ENCODE measurements at places on chromosomes 7 and 10. TPM values are rescaled to one million over a fixed set of nuclear protein-coding genes. Genes with fewer than 3 reads are reported as not detected.
A peak's percentile ranks its signal among the peaks of the same experiment; 100 is the strongest.

DNA sequence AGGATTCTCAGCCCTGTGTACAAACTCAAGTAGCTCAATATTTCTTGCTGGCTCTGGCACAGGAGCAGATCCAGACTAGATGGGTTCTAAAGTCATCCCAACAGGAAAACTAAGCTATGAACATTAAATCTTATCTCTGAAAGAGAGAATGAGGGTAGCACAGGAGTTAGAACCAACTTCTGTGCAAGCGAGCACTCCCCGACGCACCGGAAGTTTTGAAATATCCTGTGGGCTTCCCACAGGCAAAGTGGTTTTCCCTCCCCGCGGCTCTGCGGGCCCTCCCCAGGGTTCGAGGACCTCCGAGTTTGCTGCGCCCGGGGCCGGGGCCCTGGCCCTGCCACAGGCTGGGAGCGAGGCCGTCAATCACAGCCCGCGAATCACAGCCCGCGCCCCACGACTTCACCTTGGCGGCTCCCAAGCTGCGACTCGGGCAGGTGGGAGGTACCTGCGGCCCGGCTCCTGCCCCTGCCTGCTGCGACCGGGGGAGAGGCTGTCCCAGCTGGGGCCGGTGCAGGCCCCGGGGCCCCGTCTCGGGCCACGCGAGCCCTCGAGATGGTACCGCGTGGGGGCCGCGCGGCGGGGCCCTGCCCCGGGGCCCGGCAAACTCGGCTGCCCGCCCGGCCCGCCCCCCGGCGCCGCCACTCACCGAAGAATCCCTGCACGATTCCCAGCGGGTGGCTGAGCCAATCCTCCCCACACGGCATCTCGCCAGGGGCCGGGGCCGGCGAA lies 598 bp downstream of the MCMBP start:
- H3K27me3 ChIP-seq: no peaks in the 10 kb centered on the region
- H3K4me3 ChIP-seq: peak overlapping the region; percentile 80
- H3K4me1 ChIP-seq: peaks cover 15% of the 10 kb centered on the region

RPEL1 gene
- 0.04 TPM for polyA plus RNA-seq

- DNase-seq: no peak
- H3K27ac ChIP-seq: no peak overlapping the region
- H3K36me3 ChIP-seq: no peaks in the 10 kb centered on the region
- peaks cover 6% of the 10 kb centered on the region for H3K4me1 ChIP-seq
Observed at GRCh38 chr7:18357691-18358090, 137.9 kb upstream of the HDAC9 start.

MRPL32 gene
- 55.7 TPM for polyA plus RNA-seq

DNA sequence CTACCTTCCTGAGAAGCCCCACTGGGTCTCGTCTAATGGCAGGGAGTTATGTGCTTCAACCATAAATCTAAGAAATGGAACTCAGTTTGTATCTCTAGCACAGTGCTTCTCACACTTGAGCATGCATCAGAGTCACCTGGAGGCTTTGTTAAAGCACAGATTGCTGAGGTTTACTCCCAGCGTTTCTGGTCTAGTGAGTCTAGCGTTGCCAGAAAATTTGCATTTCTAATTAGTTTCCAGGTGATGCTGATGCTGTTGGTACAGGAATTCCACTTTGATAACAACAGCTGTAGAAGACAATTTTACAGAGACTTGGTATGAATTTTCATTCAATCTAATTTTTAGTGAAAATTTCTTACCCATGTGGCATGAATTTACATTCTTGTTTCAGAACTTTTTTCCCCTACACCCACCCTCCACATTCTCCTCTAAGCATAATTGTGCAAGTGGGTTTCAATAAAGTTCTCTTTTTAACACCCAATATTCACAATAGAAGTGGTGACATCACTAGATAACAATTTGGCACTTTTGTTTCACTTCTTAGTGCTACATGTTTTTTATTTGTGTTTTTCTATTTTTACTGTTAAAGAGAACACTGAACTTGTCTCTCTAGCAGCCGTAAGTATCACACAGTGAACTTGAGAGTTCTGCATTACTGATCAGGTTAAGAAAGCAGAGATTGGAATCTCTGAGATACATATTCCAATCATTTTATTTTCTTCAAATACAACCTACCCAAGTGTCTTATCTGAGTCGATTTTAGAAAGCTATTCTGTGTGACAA lies 48.4 kb upstream of the BET1 start:
- H3K27ac ChIP-seq: no peak overlapping the region
- H3K27me3 ChIP-seq: no peaks in the 10 kb centered on the region
- H3K4me3 ChIP-seq: no peak overlapping the region
- no peaks in the 10 kb centered on the region for H3K36me3 ChIP-seq
- no peak for DNase-seq

DNA sequence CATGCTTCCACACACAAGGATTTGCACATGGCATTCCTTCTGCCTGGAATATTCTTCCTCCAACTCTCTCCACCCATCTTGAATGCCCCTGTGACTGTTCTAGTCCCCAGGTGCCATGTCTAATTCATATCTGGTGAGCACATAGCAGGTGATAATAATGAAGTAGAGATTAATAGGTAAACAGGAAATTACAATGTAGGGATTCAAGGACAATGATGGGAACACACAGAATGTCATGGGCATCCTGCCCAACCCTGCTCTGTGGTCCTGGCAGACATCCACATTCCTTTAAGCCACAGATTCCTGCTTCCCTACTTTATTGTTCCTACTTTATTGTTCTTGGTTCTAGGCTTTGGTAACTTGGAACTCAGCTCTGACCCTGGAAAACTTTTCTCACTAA lies 115.8 kb downstream of the THSD7A start:
- no peaks in the 10 kb centered on the region for H3K27me3 ChIP-seq
- no peaks in the 10 kb centered on the region for H3K4me1 ChIP-seq
- no peak overlapping the region for H3K27ac ChIP-seq
- H3K36me3 ChIP-seq: no peaks in the 10 kb centered on the region

LARP4B gene
- 34.6 TPM for polyA plus RNA-seq

- H3K36me3 ChIP-seq: no peaks in the 10 kb centered on the region
- H3K4me3 ChIP-seq: no peak overlapping the region
- no peaks in the 10 kb centered on the region for H3K4me1 ChIP-seq
- H3K27me3 ChIP-seq: no peaks in the 10 kb centered on the region
- H3K27ac ChIP-seq: no peak overlapping the region
Observed at GRCh38 chr7:29977886-29978651, 11.5 kb downstream of the SCRN1 start.

SH2D4B gene
- 0.03 TPM for polyA plus RNA-seq

EGFR gene
- 109 TPM for polyA plus RNA-seq

- DNase-seq: no peak
- H3K27ac ChIP-seq: no peak overlapping the region
- peaks cover 5% of the 10 kb centered on the region for H3K4me1 ChIP-seq
- peaks cover 7% of the 10 kb centered on the region for H3K36me3 ChIP-seq
- no peaks in the 10 kb centered on the region for H3K27me3 ChIP-seq
Observed at GRCh38 chr10:131978851-131979250, 2.9 kb downstream of the BNIP3 start.

CTTNBP2 gene
- polyA plus RNA-seq: 0.63 TPM

GIMAP4 gene
- 0.07 TPM for polyA plus RNA-seq

- no peaks in the 10 kb centered on the region for H3K27me3 ChIP-seq
- H3K36me3 ChIP-seq: no peaks in the 10 kb centered on the region
- H3K27ac ChIP-seq: no peak overlapping the region
- no peak for DNase-seq
- H3K4me1 ChIP-seq: no peaks in the 10 kb centered on the region
Observed at GRCh38 chr7:97145068-97145467, 27.6 kb downstream of the SDHAF3 start.

DNA sequence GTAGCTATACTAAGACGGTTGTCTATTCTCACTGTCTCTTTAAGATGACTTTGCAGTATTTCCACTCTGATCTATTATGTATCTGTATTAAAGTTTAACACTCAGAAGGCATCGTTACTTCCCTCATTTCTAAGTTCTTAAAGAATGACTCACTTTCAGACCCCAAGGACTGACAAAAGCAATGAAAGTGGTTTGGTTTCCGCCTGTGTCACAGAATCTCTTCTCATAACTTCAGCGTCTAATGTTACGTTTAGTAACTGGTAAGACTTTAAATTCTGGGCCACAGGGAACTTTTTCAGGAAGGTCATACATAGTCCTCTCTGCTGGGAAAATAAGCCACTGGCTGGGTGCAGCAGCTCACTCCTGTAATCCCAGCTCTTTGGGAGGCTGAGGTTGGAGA lies 892.0 kb upstream of the AUTS2 start:
- H3K27ac ChIP-seq: no peak overlapping the region
- H3K4me3 ChIP-seq: no peak overlapping the region
- no peaks in the 10 kb centered on the region for H3K27me3 ChIP-seq
- no peak for DNase-seq

DYDC2 gene
- not detected for polyA plus RNA-seq

GRCh38 chr7:30278376-30278775 lies 6.0 kb upstream of the ZNRF2 start:
- no peaks in the 10 kb centered on the region for H3K27me3 ChIP-seq
- no peak for DNase-seq
- H3K36me3 ChIP-seq: no peaks in the 10 kb centered on the region
- H3K27ac ChIP-seq: no peak overlapping the region

- H3K4me1 ChIP-seq: peaks cover 30% of the 10 kb centered on the region
- peaks cover 9% of the 10 kb centered on the region for H3K36me3 ChIP-seq
- DNase-seq: no peak
- no peak overlapping the region for H3K4me3 ChIP-seq
- H3K27ac ChIP-seq: no peak overlapping the region
Observed at GRCh38 chr7:100432053-100432452, 2.4 kb downstream of the MEPCE start.

All from keratinocyte (primary cell).